Esophagus squamous epithelium (tissue), 5 donors: ENCODE measurements at places on chromosomes 5 and 9.

GRCh38 chr5:12691330-12691729 is 787.1 kb upstream of the CTNND2 start:
- no peak for DNase-seq

DNA sequence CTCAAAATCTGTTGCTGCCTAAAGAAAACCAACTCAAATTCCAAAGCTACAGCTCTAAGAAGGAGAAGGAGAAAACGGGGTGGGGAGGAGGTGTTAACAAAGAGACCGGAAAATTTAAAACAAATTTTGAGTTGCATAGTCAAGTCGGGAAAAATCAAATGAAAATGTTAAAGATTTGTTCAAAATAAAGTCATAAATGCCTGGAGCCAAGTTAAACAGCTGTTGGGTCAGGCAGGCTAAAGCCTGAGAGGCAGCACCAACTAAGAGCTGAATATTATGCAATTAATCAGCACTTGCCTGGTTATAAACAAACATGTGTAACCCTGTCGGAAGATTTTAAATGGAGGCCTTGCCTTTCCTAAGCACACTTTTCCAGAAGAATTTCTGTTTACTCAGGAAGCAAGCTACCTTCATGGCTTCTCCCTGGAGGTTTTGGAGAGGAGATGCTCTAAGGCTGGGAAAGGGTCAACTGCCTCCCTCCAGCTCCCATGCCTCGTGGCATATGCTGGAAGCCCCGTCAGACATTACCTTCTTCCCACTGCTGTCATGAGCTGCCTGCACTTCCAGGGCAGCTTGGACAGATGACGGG is 270.5 kb downstream of the DMRT2 start:
- no peak for DNase-seq

- no peak for DNase-seq
Measured at GRCh38 chr9:76798527-76798926, 34.3 kb downstream of the PCA3 start.

GRCh38 chr5:4976902-4977301 is 163.2 kb upstream of the ADAMTS16 start:
- DNase-seq = no peak

- DNase-seq = no peak
Measured at GRCh38 chr5:3987867-3988266, 392.2 kb downstream of the IRX1 start.

- DNase-seq = no peak
Measured at GRCh38 chr9:70400107-70400892, 14.2 kb downstream of the KLF9 start.

DNA sequence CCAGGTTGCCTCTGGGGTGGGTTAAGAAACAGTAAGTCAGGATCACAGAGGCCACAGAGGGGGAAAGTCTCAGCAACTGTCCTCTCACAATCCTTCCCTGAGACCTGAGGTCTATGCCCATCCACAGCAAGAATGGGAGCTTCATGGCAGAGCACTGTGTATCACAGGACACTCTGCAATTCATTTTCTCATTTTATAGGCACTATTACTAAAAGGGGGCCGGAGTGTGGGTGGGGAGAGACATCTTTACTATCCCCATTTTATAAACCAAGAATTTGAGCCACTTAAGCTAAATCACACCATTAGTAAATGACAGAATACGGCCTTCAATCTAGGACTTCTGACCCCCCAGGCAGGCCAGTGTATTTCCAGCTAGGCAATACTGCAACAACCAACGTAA is 79.9 kb downstream of the LHFPL2 start:
- no peak for DNase-seq

DNA sequence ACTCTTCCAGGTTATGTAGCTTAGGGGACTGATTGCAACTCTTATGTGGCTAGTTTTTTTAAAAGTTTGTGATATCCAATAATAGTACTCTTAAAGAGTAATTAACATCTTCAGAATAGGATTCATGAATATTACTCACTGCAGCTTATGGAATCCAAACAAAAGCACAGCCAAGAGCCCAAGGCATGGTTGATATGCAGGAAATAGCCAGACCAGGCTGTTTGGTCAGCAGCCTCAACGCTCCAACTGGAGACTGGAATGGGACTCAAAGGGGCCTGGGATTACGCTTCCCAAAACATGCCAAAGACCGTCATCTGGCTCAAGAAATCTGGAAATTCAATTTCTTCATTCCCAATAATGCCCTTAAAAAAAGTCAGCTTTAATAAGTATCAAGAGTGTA is 268.6 kb downstream of the SEC61B start:
- DNase-seq = no peak

DNA sequence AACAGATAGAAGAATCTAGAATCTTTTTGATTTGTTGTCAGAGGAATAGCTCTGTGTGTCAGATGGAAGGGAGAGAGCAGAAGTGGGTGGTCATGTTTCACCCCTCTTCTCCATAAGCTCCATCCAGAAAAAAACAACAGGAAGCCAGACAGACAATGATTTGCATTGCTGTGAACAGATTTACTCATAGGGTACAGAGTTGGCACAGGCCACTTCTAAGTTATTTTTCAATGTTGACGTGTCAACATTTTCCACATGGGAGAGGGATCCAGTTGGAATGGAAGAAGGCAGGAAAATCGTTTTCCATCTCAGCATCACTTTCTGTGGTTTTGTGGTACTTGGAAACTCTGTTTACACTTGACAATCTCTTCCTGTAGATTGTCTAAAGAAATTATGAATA is 86.7 kb downstream of the INSYN2B start:
- no peak for DNase-seq

- no peak for DNase-seq
Measured at GRCh38 chr9:18786196-18786595, 246.8 kb downstream of the SAXO1 start.

- no peak for DNase-seq
Measured at GRCh38 chr9:35350827-35351549, 138.9 kb upstream of the RUSC2 start.

- no peak for DNase-seq
Measured at GRCh38 chr5:38768412-38769211, 77.2 kb upstream of the OSMR start.

DNA sequence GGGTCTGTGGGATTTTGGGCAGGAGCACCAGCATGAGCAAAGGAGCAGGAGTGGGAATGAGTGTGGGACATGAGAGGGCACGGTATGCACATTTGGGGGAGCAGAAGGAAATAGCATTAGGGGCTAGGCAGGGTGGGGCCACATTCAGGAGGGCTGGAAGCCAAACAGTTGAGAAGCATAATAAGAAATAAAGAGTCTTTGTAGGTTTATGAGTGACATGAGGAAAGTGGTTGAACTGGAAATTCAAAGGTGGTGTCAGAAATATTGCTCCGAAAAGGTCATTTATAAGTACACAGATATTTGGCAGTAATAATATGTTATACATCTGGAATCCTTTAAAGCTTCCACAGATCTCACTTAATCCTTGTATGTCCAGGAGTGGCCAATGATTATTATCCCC is 26.4 kb downstream of the ARHGEF28 start:
- no peak for DNase-seq

DNA sequence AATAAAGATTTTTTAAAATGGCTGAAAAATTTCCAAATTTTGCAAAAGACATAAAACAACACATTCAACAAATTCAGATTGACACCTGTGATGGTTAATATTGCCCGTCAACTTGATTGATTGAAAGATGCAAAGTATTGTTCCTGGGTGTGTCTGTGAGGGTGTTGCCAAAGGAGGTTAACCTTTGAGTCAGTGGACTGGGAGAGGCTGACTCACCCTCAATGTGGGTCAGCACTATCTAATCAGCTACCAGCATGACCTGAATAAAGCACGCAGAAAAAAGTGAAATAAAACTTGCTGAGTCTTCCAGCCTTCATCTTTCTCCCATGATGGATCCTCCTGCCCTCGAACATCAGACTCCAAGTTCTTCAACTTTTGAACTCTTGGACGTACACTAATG is 868.0 kb upstream of the CTNND2 start:
- no peak for DNase-seq

DNA sequence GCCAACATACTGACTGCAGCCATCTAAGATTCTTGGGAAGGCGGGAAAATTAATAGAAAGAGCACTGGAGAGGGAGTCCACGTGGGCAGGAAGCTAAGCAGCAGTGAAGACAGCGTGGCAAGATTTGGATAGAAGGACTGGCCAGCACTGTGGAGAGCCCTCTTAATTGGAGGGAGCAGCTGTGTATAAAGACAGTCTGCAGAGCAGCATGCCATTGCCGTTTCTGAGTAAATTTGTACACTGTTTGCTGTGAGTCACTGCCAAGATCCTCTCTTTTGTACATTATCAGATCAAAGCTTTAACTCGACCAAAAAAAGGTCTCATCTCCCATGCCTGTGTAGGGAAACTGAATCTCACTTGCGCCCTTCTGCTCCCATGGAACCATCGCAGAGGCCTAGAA is 45.3 kb downstream of the INSYN2B start:
- DNase-seq = no peak

DNA sequence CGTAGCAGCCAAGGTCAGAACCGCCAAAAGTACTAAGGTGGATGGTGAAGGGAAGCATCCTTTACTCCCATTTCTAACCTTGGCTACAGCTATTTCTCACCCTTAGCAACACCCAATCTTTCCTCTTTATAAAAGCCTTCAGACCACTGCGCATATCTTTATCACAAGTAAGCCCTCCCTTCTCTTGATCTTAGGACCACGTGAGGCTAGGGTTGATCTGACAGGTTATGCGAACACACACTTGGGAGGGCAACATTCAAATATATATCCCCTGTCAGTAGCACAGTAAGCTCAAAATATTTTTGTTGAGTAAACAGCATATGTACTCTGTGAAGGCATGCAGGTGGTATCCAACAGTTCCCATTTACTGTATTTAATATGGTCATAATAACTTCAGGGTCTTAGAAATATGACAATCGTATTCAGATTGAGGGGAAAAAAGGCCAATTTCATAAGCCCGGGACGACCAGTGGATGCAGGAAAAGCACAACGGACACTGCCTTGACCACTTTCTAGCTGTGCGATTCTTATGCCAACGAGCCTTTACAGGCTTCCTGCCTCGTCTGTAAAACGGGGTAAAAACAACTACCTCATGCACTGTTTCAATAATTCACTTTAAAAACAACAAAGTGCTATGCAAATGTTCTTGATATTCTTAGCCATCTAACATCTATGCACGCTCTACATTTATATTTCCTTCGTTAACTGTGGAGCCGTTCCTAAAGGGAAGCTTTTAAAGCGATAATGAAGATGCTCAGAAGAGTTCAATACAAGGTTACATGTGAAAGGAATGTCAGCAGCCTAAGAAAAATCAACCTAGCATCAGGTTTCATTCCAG is 1.3 kb downstream of the ARSB start:
- DNase-seq = no peak

- DNase-seq = no peak
Measured at GRCh38 chr5:1135696-1136525, 24.0 kb upstream of the SLC12A7 start.

DNA sequence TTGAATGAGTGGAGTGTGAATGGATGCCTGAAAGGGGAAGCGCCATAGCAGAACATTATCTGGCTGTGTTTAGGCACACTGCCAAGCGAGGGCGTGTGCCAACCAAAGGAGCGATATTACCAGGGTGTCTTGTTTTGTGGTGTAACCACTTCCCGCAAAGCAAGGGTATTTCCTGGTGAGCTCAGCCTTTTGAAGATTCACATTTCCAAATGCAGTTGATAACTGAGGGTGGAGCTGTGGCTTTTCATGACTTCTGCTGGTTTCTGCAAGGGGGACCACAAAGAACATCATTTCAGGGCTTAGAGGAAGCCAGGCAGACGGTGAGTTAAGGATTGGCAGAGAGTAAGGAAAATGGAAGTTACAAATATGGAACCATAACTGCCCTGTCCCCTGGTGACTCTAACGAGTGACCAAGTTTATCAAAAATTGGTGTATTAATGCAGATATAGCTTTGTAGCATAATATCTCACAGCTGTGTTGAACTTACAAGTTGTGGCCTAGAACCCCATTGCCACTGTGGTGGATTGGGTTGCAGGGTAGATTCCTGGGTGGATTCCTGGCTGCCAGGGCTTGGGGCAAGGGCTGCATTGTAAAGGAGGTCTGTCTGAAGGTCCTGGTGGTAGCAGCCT is 71.4 kb downstream of the RALGPS1 start:
- DNase-seq = no peak

DNA sequence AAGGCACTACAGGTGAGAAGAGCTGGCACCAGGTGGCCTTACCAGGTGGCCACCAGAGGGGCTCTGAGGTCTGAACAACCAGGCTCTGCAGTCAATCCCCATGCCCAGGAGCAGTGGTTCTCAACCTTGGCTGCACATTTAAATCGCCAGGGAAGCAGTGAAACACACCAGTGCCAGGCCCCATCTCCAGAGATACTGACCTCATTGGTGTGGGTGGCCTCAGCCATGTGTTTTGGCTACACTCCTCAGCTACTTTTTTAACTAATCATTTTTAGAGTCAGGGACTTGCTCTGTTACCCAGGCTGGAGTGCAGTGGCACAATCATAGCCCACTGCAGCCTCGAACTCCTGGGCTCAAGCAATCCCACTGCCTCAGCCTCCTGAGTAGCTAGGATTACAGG is 56.0 kb downstream of the GABBR2 start:
- DNase-seq = no peak

DNA sequence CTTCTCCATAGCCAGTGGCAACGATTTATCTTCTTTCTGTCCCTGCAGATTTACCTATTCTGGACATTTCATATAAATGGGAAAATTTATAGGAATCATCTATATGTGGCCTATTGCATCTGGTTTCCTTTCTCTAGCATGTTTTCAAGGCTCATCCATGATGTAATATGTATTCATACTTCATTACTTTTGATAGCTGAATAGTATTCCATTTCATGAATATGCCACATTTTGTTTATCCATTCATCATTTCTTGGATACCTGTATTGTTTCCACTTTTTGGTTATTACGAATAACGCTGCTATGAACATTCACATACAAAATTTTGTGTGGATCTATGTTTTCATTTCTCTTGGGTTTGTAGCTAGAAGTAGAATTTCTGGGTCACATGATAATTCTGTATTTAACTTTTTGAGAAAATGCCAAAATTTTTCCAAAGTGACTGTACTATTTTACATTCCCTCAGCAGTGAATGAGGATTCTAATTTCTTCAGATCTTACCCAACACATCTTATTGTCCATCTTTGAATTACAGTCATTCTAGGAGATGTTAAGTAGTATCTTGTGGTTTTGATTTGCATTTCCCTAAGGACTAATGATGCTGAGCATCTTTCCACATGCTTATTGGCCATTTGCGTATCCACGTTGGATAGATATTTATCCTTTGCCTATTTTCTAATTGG is 3.6 kb downstream of the IARS1 start:
- no peak for DNase-seq

DNA sequence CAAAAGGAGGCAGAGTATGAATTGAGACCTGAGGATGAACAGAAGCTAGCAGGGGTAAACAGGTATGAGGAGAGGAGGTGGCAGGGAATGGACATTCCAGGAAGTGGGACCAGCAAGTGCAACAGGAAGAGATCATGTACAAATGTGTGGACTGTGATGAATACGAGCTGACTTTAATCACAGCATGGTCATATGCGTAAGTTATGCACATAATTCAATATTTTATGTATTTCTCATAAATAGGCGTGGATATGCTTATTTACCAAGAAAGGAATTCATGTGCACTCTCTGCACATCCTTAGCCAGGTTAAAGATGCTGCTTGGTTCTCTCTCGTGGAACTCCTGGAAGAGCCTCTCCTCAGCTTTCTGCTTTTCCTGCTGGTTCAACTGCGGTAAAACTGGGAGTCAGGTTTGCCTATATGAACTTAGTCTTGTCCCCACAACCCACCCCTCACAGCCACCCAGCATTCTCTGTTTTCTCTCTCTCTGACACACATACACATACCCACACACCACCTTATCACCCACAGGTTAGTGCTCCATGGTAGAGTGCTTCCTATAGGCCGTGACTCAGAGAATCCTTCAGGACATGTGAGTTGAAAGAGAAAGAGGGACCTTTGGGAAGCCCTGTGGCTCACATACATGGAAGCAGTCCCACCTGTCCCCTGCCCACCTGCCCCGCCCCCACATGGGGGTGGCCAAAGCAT is 35.7 kb downstream of the TRPC7 start:
- no peak for DNase-seq
